ENCODE measurements at places on chromosomes 2 and 18.

GRCh38 chr2:191187105-191187829 is 36.5 kb upstream of the STAT4 start:
- DNase-seq = no peak

- DNase-seq = no peak
Observed at GRCh38 chr2:10951558-10952414, 40.1 kb downstream of the KCNF1 start.

DNA sequence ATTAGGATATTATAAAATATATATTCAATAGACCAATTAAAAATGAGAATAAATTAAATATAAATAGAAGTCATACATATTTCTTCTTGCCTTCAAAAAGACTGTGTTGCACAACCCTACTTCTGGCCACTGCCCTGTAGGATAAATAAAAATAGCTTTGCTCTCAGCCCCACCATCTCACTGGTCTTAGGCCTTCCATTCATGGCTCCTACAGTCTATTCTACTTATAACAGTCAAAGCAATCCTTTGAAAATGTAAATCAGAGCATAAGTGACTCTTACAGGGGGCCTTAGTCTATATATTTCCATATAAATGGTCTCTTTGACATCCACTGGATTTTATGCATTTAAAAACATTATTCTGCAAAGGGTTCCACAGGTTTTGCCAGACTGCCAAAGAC is 72.9 kb downstream of the KLF7 start:
- no peak for DNase-seq

DNA sequence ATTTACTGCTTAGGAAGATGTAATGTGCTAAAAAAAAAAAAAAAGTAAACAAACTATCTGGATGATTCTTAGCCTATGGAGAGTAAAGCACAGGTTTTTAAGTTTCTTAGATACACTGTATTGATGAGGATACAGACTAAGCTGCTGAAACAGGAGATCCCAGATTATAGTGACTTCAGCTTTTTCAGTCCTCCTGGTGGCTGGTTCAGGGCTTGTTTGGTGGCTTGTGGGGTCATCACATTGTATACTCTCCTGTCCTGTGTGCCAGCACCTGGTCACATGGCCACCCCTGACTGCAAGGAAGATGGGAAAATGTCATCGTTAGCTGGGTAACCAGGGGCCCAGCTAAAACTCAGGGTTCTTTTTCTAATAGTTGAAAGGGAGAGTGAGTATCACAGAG is 31.4 kb downstream of the RAB31 start:
- no peak for DNase-seq

GRCh38 chr2:88658326-88658725 is 31.1 kb upstream of the EIF2AK3 start:
- no peak for DNase-seq

- no peak for DNase-seq
Observed at GRCh38 chr18:40612356-40612755, 1342.7 kb upstream of the PIK3C3 start.

DNA sequence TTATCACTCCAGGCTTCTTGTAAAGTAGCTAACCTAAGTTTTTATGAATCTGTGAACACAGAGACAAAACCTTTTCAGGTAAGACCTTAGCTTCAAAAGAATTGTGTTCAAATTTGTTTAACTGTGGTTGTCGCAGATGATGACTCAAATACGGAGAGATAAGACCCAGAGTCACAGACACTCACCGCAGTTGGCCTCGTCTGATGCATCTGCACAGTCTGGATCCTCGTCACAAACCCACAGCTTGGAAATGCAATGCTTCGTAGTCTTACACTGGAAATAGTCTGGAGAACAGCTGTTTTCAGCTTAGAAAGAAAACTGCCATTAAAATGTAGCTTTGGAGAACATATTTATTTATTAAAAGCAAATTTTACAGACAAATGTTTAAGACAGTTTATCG is 1662.1 kb upstream of the NXPH2 start:
- no peak for DNase-seq

DNA sequence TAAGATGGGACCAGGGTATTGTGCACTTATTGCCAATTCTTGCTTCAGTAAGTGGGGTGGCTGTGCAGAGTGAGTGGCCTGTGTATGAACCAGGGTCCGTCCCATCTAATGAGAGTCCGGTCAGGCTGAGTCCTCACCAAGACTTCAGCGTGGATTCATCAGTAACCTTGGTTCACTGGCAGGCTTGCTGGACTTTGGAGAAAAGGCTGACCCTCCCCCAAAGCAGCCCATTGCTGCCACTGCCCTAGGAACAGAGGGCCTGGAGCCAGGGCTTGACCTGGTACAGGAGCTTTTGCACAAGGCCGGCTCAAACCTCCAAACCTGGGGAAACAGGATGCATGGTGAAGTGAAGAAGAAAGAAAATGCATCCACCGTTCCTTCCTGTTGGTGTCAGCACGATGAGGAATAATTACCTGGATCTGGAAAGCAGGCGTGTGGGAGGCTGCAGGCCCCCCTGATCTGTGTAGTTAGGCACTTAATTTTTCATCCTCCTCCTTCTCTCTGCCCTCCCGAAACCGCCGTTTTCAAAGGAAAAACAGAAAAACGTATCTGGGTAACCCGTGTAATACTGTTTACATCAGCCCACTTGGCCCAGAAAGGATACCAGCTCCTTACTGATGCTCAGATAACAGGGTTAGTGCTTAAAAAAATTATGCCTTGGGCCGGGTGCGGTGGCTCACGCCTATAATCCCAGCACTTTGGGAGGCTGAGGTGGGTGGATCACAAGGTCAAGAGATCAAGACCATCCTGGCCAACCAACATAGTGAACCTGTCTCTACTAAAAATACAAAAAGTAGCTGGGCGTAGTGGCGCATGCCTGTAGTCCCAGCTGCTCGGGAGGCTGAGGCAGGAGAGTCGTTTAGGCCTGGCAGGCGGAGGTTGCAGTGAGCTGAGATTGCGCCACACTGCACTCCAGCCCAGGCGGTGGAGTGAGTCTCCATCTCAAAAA is 147.7 kb downstream of the TGIF1 start:
- DNase-seq = no peak

DNA sequence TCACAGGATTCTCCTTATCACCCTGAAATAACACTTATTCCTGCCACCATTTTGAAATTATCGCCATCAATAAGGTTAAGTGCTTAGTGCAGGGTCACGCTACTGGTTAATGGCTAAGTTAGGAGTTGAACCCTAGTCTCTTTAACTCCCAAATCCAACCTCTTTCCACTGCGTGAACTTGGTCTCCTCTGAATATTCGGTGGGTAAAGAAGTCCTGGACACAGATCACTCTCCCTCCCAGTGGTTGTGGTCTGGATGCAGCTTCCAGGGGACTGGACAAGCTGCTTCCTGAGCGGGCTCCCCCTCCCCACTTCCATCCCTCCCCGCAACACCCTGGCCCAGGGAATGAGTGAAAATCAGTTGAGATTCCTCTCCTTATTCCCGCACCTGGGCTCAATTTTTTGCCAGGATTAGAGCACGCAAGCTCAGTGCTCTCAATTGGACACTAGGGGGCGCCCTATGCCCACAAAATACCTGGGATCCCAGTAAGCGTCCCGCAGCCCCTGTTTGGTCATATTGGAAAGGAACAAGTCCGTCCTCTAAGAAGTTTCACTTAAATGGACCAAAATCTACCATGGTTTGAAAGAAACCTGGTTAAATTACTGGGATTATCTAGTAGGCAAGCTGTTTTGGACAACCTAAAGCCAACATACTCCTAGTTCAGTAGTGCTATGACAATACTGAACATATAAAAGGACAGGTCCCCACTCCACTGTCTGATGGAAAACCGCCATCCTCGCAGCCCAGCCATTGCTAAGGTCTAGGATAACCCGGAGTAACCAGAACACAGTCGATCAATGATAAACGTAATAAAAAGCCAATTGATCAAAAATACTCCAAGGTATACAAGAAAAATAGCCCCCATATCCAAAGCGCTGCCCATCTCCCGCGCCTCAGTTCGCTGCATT is 40.4 kb downstream of the DHRS9 start:
- peak; percentile 70 for DNase-seq

DNA sequence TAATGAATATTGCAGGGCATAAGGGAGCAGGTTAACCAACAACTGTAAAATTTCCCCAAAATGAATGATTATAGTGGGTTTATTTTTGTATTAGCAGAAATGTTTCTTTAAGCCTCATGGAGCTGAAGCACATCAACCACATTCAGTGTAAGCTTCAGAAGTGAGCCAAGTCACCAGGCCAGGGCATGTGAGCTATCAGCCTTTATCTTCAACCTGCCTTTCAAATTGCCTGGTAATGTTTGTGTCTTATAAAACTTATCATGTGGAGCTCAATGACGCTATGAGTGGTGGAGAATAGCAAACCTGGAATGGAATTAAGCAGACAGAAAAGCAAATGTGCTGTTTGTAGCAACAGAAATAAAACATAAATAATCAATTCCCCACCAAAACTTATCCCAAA is 1068.4 kb downstream of the LRP1B start:
- no peak for DNase-seq

DNA sequence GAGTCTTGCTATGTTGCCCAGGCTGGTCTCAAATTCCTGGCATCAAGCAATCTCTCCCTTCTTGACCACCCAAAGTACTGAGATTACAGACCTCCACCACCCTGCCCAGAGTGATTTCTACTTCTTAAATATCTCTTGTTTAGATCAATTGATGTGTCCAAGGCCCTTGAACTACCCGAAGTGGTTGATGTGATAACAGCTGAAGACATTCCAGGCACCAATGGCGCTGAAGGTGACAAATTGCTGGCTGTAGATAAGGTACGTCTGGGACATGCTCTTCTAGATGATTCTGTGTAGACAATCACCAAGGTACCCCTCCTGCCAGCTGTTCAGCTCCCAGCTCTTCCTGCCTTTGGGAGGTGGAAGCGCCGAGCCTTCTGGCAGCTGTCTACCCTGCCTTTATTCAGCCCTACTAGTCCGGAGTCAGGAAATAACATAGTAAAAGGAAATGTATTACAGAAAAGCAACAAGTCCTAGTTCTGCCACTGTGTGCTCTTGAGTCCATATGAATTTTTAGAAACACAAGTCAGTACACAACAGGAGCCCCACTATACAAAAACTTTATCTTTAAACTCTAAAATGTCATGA is 61.3 kb upstream of the BZW1 start:
- DNase-seq = no peak

- DNase-seq = no peak
Observed at GRCh38 chr18:3451989-3452749, 2.2 kb downstream of the TGIF1 start.

DNA sequence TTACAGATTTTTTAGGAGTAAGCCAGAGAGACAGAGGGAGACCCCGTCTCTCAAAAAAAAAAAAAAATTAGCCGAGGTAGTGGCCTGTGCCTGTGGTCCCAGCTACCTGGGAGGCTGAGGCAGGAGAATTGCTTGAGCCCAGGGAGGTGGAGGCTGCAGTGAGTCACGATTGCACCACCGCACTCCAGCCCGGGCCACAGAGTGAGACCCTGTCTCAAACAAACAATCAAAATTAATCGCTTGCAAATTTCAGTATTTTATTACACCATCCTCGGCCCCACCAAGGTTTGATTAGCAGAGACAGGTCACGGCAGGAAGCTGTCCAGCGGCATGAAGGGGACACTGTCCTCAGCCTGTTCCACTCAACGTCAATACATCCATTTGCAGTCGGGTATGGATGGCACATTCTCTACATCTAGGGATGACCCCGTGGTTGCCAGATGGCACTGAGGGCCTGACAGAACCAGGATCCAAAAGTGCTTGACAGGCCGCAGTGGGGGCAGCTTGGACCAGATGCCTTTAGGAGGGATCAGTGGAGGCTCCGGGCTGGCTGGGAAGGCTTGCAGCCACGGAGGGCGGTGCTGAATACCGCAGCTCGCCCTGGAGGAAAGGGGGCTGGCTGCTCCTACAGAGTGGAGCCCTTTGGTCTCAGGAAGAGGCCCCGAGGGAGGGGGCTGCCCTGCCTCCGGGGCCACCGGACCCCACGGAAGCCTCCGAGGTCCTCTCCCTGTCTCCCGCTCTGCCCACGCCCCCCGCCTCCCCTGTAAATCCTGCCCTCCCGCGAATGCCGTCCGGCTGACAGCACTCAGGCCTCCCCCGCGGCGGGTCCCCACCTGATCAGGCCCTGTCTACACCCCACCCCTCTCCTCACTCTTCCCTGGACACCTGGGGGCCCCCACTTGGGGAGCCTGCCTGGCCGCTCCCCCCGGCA is 13.1 kb downstream of the ASPRV1 start:
- no peak for DNase-seq

All from NCI-H460 (cell line).